Effector CD4-positive, alpha-beta T cell (primary cell): ENCODE measurements at places on chromosomes 1 and 21.

DNA sequence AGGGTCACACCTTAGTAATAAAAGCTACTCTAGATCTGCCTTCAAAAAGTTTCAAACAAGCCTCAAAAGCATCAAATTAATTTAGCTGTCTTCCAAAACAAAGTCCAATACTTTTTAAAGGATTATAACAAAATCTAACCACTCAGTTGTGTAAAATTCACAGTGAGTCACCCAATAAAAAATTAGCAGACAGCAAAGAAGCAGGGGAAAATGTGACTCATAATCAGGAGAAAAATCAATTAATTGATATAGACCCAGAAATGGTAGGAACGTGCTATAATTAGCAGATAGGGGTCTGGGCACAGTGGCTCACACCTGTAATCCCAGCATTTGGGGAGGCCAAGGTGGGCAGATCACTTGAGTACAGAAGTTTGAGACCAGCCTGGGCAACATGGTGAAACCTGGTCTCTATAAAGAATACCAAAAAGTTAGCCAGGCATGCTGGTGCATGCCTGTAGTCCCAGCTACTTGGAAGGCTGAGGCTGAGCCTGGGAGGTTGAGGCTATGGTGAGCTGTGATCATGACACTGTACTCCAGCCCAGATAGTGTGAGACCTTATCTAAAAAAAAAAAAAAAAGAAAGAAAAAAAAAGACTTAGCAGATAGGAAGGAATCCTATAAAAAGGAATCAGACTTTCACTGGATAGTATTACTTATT is 8.1 kb upstream of the MYOG start:
- no peak for DNase-seq

GRCh38 chr1:16064536-16065268 is 8.7 kb downstream of the FAM131C start:
- DNase-seq, result no peak

DNA sequence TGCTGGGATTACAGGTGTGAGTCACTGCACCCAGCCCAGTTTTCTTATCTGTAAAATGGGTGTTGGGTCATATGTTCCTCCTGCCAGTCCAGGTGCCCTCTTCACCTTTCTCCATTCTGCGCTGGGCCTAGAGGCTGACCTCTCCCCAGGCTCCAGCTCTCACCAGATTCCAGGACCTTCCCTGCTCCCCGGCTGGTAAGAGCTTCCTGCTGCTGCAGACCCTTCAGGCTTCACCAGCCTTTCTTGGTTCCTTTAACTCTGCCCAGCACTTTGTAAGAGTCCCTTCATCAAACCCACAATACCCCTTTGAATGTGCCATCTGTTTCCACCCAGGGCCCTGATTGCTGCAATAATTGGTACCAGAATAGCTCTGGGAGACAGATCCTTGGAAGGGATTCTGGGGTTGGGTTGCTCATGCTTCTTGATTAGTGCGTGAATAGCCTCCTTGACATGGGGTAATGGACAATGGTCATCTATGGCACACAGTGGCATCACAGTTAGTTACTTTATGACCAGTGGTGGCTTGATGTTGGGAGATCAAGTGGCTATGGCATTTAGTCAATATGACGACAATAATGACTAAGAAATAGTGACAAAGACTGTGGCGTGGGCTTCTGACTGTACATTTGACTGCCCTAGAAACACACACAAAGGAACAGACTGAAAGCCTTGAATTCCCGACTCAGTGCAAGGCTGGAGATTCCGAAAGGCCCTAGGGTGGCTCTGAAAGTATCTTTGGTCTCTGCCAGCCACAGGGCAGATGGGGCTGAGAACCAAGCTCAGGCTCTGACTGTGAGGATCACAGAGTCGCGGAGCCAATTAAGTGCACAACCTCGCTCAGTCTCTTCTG is 67.3 kb downstream of the SLC9A1 start:
- no peak for DNase-seq

GRCh38 chr1:200869753-200870391 is 2.9 kb upstream of the GPR25 start:
- no peak for DNase-seq

DNA sequence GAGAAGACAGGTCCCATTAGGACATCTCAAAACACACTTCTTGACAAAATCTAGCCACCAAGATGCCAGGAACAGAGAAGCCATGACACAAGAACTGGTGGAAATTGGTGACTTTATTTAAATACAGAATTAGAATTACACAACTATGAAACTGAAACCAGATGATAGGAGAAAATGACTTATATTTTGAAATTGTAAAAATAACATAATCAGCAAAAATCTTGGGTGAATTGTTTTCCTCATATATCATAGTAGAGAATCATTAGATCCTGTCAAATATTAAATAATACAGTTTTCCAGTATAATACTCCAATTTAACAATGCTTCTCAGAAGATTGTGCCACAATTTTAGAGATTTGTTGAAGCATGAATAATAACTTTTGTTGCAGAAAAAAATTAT is 81.5 kb upstream of the MROH9 start:
- DNase-seq, result no peak

GRCh38 chr21:45880097-45881068 is 101.2 kb upstream of the COL6A1 start:
- peak; percentile 54 for DNase-seq

- DNase-seq, result no peak
Observed at GRCh38 chr21:26761174-26761915, 83.9 kb downstream of the ADAMTS1 start.

- DNase-seq, result no peak
Observed at GRCh38 chr1:21680918-21681317, 11.8 kb upstream of the RAP1GAP start.

GRCh38 chr1:159946242-159947187 is 1.1 kb upstream of the IGSF9 start:
- DNase-seq, result no peak

GRCh38 chr1:10709165-10709564 is 87.3 kb downstream of the CASZ1 start:
- DNase-seq, result no peak

DNA sequence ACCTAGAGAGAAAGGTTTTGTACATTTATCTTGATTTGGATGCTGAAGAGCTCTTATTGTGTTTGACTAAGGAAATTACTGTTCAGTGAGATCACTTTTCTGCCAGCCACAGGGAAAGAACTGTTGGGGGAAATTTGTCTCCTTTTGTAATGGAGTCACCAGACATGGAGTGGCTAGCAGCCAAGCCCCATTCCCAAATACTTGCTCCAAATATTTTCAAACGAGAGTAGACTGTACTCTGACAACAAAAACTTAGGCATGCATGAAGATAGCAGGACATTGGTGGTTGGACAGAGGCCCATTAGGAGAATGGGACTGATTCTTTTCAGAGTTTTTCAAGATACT is 21.1 kb downstream of the IPO9 start:
- no peak for DNase-seq

GRCh38 chr1:171188388-171189266 is 3.5 kb downstream of the FMO2 start:
- peak; percentile 20 for DNase-seq

GRCh38 chr1:117312453-117313138 is 54.7 kb upstream of the MAN1A2 start:
- DNase-seq, result no peak

- DNase-seq, result no peak
Observed at GRCh38 chr1:77228836-77229235, 9.6 kb upstream of the PIGK start.

DNA sequence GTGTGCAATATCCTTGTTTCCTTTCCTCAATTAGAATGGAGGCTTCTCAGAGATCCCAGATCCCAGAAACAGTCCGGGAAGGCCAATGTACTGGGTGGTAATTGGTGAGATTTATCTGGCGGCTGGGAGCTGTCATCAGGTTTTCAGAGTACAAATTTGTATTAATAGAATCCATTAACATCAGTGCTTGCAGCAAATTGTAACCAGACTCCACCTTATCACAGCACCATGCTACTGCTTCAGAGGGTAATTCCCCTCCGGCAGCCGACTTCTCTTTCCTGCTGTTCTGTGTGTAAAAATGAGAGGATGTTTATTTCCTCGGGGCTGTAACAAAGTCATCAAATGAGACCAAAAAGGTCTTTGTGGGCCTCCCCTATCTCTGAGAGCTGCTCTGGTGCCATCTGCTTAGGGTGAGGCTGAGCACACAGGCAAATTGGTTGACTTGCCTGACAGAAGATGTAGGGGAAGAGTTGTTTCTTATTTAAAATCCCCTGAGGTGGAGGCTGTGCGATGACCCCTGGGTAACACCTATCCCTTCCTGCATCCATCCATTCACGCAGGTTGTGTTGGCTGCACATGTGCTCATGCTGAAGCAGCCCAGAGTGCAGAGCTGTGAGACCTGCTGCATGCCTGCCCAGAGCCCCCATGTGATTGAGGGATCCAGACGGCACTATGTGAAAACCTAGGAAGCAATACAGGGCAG is 19.2 kb downstream of the NFASC start:
- no peak for DNase-seq

- no peak for DNase-seq
Observed at GRCh38 chr1:202288177-202288576, 53.6 kb downstream of the UBE2T start.

- DNase-seq, result no peak
Observed at GRCh38 chr1:196438329-196438728, 169.9 kb downstream of the KCNT2 start.

DNA sequence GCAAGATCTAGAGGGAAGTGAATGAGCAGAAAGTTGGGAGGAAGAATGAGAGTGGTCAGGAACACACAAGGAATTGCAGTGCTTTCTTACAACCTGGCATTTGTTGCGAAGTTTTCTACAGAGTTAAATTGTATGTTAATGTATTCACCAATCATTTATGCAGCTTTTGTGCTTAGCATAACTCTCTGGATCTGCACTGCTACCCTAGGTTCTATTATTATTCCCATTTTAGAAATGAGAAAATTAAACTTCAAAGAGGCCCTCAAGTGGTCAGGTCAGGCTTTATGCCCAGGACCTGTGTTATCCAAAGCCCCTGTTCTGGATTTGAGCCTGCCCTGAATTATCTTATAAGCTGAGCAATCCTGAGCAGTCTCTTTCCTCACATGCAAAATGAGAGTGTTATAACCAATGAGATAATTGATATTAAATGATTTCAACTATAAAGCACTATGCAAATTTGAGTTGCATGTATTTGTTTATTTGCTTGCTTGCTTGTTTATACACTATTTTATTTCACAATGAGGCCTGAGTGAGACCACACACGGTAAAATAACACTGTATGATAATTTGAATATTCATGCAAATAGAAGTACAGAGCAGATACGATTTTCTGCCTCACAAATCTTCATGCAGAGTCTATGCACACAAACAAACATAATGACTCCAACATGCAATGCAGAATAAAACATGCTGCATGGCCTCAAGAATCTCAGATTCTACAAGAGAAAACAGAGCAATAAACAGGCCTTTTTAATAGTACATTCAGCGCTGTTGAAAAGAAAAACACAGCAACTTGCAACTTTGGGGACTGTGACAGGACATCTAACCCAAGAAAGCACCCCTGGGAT is 323.0 kb downstream of the PLPP3 start:
- DNase-seq, result no peak

DNA sequence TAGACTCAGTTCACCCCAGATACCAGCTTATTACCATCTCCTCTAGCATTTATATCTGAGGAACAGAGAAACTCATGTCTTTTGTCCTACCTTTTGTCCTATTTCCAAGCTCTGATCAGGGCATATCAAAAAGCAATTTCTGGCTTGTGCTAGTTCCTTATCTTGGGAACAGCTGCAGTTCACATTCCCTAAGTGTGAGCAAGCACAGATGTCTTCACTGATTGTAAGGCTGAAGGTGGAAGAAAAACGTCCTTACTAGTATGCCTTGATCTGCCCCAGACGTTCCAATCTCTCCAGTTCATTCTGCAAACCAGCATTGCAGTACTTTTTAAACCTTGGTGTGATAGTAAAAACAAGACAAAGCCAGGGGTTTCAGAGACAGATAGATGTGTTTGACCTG is 139.8 kb downstream of the NCAM2 start:
- DNase-seq, result no peak

- DNase-seq, result no peak
Observed at GRCh38 chr1:51871351-51871975, 7.1 kb downstream of the NRDC start.

DNA sequence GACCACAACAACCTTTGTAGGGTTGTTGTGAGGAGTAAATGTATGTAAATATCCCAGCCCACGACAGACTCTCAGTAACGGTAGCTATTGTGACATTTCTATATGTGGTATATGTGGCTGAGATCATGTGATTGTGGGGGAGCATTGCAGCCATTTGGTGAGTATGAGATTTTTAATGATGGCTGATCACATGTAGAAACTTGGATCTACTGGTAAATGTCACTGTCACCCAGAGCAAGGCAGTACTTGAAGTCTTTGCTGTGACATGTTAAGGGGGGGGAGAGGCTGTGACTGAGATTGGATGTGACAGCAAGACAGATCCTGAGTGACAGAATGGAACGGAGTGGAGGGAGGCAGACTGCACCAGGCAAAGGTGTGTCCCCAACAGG is 23.9 kb upstream of the MEF2D start:
- DNase-seq, result no peak

- DNase-seq, result no peak
Observed at GRCh38 chr1:151401125-151401788, 1.9 kb downstream of the PSMB4 start.

- no peak for DNase-seq
Observed at GRCh38 chr1:72485801-72486200, 203.5 kb upstream of the NEGR1 start.

DNA sequence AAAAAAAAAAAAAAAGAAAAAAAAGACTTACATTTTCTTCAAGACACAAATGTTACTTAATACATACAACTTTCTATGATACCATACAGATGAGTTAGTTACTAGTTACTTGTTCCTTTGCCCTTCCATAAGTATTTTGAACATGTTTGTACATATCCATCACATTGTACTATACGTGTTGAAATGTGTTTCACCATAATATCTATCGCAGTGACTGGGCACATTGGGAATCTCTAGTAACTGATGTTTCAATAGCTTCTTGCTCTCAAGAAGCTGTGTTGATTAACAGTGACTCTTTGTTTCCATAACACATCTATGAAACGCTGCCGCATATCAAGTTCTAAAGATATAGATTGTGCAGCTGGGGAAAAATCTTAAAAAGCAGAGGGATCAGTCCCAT is 42.9 kb downstream of the KLHL20 start:
- no peak for DNase-seq

DNA sequence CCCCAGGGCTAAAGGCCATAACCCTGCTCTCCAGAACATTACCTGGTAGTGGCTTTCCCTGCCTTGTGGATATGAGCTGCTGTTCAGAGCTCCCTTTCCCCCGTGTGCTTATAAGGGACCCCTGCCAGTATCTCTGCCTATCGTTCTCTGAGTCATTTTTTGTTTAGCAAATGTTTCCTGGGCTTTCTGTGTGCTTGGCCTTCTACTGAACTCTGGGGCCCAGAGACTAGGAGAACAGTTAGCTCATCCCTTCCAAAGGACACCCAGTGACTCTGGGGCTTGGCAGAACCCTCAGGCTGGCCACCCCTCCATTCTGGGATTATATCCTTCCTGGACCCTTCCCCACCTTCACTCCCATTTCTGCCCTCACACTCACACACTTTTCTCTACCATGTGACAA is 80.8 kb upstream of the POU3F1 start:
- DNase-seq, result no peak

DNA sequence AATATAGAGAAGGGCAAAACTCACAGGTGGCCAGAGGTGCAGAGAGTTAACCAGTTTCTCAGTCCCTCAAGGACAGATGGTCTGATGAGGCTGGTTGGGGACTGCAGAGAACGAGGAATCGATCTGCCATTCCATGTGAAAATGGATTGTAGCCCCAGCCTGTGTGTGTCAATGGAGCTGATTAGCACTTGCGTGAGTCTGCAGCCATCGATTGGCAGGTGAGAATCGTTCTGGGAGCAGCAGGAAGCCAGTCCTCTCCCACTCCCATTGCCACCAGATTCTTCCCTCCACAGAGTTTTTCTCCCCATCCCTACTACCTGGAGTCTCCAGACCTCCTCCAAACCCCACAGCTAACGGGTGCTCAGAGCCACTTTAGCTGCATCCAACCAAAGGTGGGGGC is 18.3 kb upstream of the PSMB2 start:
- DNase-seq, result no peak
